ENCODE measurements at places on chromosomes 6 and 20. TPM values are rescaled to one million over a fixed set of nuclear protein-coding genes. Genes with fewer than 3 reads are reported as not detected.

DNA sequence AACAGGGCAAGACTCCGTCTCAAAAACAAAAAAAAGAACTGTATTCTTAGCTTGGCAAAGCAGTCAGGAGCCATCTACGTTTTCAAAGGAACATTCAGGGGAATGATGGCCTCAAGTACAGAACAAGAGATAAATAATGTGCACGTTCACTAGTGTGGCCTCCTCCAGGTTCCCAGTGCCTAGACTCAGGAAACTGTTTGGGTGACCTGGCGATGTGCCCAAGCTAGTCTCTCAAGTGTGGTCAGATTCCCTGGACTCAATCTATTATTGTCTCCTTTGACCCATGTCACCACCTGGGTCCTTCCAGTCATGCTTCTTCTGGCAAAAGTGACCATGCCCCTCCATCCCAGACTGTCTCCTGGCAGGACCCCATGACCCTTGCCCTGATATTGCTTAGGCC lies 23.7 kb downstream of the TRAF3IP2 start:
- H3K27ac ChIP-seq, result no peak overlapping the region
- peaks cover 15% of the 10 kb centered on the region for H3K36me3 ChIP-seq
- no peak overlapping the region for H3K4me3 ChIP-seq
- H3K4me1 ChIP-seq, result 0 out of 2 replicates have a peak, but pooled peaks cover 4% of the 10 kb centered on the region
- no peak for DNase-seq

The SLC26A8 gene
- 2.9 TPM for total RNA-seq

- DNase-seq, result no peak
- no peak overlapping the region for H3K27ac ChIP-seq
- no peaks in the 10 kb centered on the region for H3K36me3 ChIP-seq
- H3K4me3 ChIP-seq, result no peak overlapping the region
- no peaks in the 10 kb centered on the region for H3K4me1 ChIP-seq
- H3K27me3 ChIP-seq, result no peaks in the 10 kb centered on the region
These were observed 34.2 kb upstream of the PXDC1 start for GRCh38 chr6:3785745-3786098.

DNA sequence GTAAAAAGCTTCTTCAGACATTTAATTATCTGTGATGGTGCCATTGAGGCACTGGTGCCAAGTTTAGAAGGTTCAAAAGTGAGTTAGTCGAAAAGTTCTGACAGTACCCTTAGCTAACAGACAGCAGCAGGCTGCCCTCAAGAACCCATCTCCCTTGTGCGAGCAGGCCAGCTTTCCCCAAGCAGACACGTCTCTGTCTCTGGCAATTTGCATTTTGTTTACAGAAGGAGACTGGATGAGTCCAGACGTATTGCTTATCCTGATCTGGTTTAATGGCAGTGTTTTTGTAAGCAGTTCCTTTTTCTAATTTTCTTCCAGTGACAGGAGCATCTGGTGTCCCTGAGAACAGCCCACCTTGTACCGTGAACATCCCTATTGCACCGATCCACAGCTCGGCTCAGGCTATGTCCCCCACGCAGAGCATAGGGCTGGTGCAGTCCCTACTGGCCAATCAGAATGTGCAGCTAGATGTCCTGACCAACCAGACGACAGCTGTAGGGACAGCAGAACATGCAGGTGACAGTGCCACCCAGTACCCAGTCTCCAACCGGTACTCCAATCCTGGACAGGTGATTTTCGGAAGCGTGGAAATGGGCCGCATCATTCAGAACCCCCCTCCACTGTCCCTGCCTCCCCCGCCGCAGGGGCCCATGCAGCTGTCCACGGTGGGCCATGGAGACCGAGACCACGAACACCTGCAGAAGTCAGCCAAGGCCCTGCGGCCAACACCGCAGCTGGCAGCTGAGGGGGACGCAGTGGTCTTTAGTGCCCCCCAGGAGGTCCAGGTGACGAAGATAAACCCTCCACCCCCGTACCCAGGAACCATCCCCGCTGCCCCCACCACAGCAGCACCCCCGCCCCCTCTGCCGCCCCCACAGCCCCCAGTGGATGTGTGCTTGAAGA lies 58.3 kb upstream of the TMEM181 start:
- H3K36me3 ChIP-seq, result 0 out of 2 replicates have a peak, but pooled peaks cover 7% of the 10 kb centered on the region
- H3K27me3 ChIP-seq, result no peaks in the 10 kb centered on the region

DNA sequence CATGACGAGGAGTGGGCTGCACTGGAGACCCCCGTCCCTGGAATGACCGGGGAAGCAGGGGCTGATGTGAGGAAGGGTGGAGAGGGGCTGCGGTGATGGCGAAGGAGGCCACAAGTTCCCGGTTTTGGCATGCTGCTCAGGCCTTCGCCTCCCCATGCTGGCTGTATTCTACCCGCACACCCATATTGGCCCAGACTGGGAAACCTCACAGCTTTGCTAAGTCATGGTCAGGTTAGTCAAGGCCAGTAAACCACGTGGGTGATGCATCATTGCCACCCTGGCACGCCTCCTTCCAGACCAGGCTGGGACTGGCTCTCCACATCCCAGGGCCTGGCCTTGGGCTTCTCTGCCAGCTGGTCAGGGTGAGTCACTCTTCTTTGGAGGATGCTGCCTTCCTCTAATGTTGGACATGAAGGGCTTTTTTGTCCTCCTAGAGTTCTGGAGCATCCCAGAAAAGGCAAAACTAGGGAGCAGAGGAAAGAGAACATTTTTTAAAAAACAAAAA lies 53.8 kb downstream of the PCNA start:
- no peaks in the 10 kb centered on the region for H3K27me3 ChIP-seq
- no peak for DNase-seq
- no peak overlapping the region for H3K4me3 ChIP-seq
- H3K36me3 ChIP-seq, result no peaks in the 10 kb centered on the region
- H3K27ac ChIP-seq, result no peak overlapping the region

GRCh38 chr6:39322306-39322850 lies at the start of gene KCNK16:
Gene KCNK16 (minus strand): TSS chr6:39322702. CDS start chr6:39322540, 162 bp downstream.
- H3K4me3 ChIP-seq, result no peak within 1 kb of the TSS
- no peak for DNase-seq
- H3K4me1 ChIP-seq, result no peaks in the 10 kb centered on the region
- H3K27ac ChIP-seq, result no peak within 1 kb of the TSS

- H3K4me1 ChIP-seq, result no peaks in the 10 kb centered on the region
- no peak overlapping the region for H3K4me3 ChIP-seq
- H3K36me3 ChIP-seq, result 0 out of 2 replicates have a peak, but pooled peaks cover 6% of the 10 kb centered on the region
- H3K27me3 ChIP-seq, result no peaks in the 10 kb centered on the region
- H3K27ac ChIP-seq, result no peak overlapping the region
These were observed 697.1 kb downstream of the DOK5 start for GRCh38 chr20:55172310-55173002.

The BTBD3 gene
- total RNA-seq, result 47.0 TPM

DNA sequence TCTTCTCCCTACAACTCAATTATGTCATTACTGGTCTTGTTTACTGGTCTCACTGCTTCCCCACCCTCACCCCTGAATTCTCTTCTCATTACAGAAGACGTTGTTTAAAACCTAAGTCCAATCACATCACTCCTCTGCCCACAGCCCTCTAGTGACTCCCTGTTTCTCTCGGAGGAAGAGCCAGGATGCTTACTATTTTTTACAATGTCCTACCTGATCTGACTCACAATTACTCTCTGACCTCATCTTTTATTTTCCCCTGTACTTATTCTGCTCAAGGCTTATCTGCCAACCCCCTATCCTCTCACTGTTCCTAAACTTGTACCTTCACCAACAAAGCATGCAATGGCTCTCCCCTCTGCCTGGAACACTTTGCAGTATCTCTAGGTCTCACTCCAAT lies 400.4 kb upstream of the PTCHD4 start:
- H3K36me3 ChIP-seq, result no peaks in the 10 kb centered on the region
- no peak overlapping the region for H3K4me3 ChIP-seq
- H3K4me1 ChIP-seq, result peaks cover 2% of the 10 kb centered on the region
- no peak overlapping the region for H3K27ac ChIP-seq

- H3K4me1 ChIP-seq, result no peaks in the 10 kb centered on the region
- no peaks in the 10 kb centered on the region for H3K27me3 ChIP-seq
- no peak for DNase-seq
- H3K4me3 ChIP-seq, result no peak overlapping the region
- H3K36me3 ChIP-seq, result no peaks in the 10 kb centered on the region
These were observed 20.7 kb downstream of the CGA start for GRCh38 chr6:87074101-87074621.

The LKAAEAR1 gene
- not detected for total RNA-seq

- no peak overlapping the region for H3K4me3 ChIP-seq
- H3K4me1 ChIP-seq, result peaks cover 22% of the 10 kb centered on the region
- DNase-seq, result no peak
- no peak overlapping the region for H3K27ac ChIP-seq
- H3K36me3 ChIP-seq, result no peaks in the 10 kb centered on the region
These were observed 22.9 kb downstream of the ARHGAP18 start for GRCh38 chr6:129686941-129687627.

DNA sequence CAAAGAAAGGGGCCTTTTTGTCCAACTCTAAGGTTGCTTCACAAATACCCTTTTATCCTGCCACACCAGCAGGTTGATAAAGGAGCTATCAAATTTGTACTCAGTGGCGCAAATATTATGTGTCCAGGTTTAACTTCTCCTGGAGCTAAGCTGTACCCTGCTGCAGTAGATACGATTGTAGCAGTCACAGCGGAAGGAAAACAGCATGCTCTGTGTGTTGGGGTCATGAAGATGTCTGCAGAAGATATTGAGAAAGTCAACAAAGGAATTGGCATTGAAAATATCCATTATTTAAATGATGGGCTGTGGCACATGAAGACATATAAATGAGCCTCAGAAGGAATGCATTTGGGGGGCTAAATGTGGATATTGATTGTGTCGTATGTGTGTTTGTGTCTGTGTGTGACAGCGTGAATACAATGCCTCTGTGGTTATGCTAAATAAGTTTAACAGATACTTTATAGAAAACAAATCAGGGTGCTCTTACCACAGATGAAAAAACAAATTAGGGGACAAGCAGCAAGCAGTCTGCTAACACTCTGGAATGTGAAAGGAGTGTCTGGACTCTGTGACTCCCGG lies 33.6 kb downstream of the HM13 start:
- no peak for DNase-seq
- H3K4me1 ChIP-seq, result peaks cover 6% of the 10 kb centered on the region
- H3K4me3 ChIP-seq, result peak overlapping the region; percentile 58
- H3K27ac ChIP-seq, result peak overlapping the region; percentile 50
- peaks cover 37% of the 10 kb centered on the region for H3K36me3 ChIP-seq

The CST1 gene
- total RNA-seq, result 2.7 TPM

The TPBG gene
- 26.7 TPM for total RNA-seq

- H3K36me3 ChIP-seq, result no peaks in the 10 kb centered on the region
- no peak overlapping the region for H3K4me3 ChIP-seq
- H3K4me1 ChIP-seq, result peaks cover 4% of the 10 kb centered on the region
- no peaks in the 10 kb centered on the region for H3K27me3 ChIP-seq
These were observed 78.0 kb downstream of the YTHDF1 start for GRCh38 chr20:63137851-63138415.

DNA sequence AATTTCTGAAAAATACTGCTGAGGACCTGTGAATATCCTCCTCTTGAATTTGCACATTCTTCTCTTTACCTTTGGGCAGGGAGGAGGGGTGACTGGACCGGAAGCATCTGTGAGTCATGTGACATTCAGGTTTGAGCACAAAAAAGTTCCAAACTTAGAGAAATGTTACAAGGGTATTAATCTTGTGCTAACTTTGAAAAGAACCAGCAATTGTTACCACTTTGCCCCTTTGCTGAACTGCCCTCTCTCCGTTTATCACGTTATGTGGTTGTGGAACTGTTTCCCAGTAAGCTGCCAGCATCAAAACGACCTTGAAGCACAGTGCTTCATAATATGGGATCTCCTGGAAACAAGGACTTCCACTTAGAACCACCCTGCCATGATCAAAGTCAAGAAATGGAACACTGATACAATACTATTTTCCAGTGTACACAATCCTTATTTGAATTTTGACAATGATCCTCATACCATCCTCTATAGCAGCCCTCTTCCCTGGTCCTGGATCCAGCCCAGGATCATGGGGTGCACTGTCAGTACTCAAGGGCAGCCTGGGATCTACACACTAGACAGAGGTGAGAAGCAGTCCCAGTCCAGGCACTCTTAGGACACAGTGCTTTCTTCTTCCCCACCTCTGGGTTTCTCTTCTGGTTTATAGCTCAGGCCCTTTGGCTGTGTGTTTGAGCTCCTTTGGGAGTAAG lies 2.3 kb upstream of the TUBB1 start:
- no peaks in the 10 kb centered on the region for H3K36me3 ChIP-seq
- H3K27me3 ChIP-seq, result no peaks in the 10 kb centered on the region
- DNase-seq, result no peak

The ZNF133 gene
- 14.4 TPM for total RNA-seq

- H3K4me1 ChIP-seq, result no peaks in the 10 kb centered on the region
- no peaks in the 10 kb centered on the region for H3K27me3 ChIP-seq
- no peak overlapping the region for H3K4me3 ChIP-seq
- no peaks in the 10 kb centered on the region for H3K36me3 ChIP-seq
These were observed 93.1 kb upstream of the TIAM2 start for GRCh38 chr6:154901876-154902552.

GRCh38 chr6:112480553-112480952 lies 133.4 kb downstream of the RFPL4B start:
- no peaks in the 10 kb centered on the region for H3K36me3 ChIP-seq
- no peak for DNase-seq
- no peak overlapping the region for H3K4me3 ChIP-seq
- no peaks in the 10 kb centered on the region for H3K27me3 ChIP-seq

GRCh38 chr6:11606332-11606731 lies 68.8 kb downstream of the TMEM170B start:
- no peak for DNase-seq
- no peaks in the 10 kb centered on the region for H3K27me3 ChIP-seq
- no peaks in the 10 kb centered on the region for H3K36me3 ChIP-seq
- H3K27ac ChIP-seq, result no peak overlapping the region

GRCh38 chr6:169881976-169882375 lies 130.6 kb downstream of the ERMARD start:
- no peak for DNase-seq
- no peak overlapping the region for H3K4me3 ChIP-seq
- H3K27ac ChIP-seq, result no peak overlapping the region
- no peaks in the 10 kb centered on the region for H3K27me3 ChIP-seq
- no peaks in the 10 kb centered on the region for H3K4me1 ChIP-seq

DNA sequence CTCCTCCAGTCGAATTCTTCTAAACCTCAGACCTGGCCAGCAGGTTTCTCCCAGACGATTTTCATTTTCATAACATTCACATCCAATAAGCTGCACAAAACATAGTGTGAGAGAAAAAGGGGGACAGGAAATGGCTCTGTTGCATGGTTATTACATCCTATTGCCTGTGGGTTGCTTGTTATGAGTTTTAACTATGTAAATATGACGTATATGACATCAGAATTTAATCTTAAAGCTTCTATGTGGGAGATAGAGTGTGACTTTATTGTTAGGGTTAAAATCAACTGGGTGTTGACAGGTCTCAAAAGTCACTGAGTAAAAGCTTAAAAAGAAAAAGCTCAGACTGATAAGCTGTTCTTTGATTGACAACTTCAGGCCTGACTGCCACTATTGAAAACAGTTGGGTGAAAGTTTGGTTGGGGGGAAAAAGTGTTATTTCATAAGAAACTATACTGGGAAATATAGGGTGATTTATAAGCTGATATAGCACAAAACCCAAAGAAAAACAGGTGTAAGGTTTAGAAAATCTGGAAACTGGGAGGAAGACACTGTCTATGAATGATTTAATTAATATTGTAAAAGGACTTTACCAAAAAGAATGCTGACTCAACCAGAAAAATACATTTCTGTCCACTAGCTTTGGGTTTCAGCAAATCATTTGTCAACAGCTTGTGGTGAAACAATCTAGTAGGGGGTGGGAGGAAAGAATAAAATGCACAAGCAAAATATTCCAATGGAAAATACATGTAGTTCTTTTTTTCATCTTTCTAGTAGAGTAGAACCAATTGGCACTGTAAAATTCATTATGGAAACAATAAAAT lies 134.1 kb upstream of the CEP162 start:
- H3K27me3 ChIP-seq, result no peaks in the 10 kb centered on the region
- H3K27ac ChIP-seq, result no peak overlapping the region
- no peak for DNase-seq
- peaks cover 3% of the 10 kb centered on the region for H3K4me1 ChIP-seq
